ENCODE measurements at places on chromosomes 5 and 9.
A peak's percentile ranks its signal among the peaks of the same experiment; 100 is the strongest.

GRCh38 chr9:132239518-132239917, 77.7 kb downstream of the NTNG2 start:
- no peak for DNase-seq

DNA sequence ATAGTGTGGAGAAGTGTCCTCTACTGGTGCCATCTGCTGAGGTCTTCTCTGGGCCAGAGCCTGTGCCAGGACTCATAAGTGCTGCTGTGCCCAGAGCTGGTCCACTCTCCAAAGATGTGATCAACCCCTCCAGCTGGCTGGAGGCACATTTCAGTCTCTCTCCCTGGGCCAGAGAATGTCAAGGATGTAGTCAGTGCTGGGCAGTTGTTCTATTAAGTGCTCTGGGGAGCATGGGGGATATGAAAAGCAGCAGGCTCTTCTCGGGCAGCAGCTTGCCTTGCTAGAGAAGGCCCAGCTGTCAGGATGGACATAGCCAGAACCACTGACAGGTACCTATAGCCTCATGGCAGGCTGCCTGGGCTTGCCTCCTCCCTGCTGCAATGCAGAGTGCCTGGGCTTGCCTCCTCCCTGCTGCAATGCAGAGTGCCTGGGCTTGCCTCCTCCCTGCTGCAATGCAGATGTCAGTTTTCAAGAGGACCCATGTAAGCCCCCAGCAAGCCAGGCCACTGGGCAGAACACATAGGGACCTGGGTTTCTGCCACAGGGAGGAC, 157.2 kb upstream of the PANK3 start:
- DNase-seq, result no peak

DNA sequence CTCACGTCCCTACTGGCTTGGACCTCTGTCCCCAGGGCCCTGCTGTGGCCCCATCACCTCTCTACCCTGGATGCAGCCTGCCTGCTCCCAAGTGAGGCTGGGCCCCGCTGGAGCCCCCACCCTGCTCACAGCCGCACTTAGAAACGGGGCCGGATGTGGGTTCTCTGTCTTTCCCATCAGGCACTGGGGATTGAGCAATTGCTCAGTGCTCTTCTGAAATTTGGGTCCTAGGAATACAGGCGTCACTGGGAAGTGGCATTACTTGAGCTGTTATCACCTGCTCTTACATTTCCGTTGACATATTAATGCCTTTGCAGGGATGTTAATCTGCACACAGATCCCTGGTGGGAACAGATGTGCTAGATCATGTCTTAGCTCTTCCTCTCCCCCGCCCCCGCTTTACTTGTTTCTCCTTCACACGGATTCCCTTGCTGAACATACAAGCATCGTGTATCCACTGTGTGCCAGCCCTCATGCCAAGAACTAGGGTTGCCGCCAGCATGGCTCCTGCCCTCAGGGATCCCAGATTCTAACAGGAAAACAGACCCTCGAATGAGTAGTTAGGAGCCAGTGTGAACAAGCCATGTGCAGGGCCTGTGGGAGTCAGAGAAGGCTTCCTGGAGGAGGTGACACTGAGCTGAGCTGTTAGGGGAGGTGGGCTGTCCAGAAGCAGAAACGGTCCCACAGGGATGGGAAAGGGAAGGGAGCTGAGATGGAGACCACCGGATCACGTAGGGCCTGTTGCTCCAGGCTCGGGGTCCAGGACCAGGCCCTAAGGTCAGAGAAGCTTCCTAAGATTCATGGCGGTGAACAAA, 65.1 kb downstream of the NEK6 start:
- no peak for DNase-seq

- DNase-seq, result no peak
These were observed 9.7 kb upstream of the ANKDD1B start for GRCh38 chr5:75601567-75601966.

GRCh38 chr5:12284604-12285003, 380.4 kb upstream of the CTNND2 start:
- no peak for DNase-seq

GRCh38 chr5:180084638-180085561, 13.3 kb upstream of the RNF130 start:
- no peak for DNase-seq

DNA sequence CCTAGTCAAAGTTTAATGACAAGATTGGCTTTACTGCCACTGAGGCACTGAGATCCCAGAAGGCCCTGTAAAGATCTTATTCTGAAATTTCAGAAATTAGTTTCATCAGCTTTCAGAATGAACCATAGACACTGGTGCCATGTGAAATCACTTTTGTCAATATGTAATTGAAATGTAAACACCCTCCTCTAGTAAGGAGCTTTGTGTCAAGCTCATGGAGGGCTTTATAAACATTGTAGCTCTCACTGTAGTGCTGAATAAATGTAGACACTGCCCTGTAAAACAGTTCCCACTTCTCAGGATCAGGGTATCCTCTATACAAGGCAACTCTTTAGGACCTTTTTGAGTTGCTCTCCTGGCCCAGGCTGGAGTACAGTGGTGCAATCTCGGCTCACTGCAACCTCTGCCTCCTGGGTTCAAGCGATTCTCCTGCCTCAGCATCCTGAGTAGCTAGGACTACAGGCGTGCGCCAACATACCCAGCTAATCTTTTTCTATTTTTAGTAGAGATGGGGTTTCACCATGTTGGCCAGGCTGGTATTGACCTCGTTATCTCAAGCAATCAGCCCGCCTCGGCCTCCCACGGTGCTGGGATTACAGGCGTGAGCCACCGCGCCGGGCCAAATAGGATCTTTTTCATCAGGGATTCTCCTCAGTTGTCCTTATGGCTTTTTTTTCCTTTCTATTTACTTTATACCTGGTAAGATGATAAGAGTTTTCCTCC, 1823.9 kb upstream of the CDH9 start:
- DNase-seq, result no peak

GRCh38 chr5:13994621-13995253, 50.2 kb upstream of the DNAH5 start:
- no peak for DNase-seq

DNA sequence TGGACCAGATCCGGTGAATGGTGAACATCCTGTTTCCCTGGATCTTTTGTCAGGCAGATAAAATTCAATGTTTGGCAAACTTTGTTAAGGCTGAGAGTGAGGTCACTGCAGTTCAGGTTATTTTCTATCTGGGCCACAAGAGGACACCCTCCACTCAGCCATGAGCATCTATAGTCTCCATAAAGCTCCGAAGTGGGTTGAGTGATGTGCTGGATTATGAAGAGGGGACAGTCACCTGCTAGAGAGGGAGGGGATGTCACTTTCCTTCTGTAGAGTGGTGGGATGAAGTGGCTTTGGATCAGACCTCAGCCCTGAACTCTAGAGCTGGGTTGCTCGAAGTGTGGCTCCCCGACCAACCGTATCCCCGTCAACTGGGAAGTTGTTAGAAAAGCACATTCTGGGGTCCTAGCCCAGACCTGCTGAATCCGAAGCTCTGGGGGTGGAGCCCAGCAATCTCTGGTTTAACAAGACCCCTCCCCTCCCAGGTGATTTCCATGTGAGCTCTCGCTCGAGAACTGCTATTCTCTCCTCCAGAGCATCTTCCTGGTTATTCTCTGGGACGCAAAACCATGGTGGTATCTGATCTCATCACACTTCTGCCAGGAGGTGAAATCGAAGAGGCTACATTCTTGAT, 31.8 kb upstream of the FGF1 start:
- peak; percentile 23 for DNase-seq

GRCh38 chr9:98865284-98865875, 57.9 kb downstream of the GALNT12 start:
- DNase-seq, result no peak

- DNase-seq, result no peak
These were observed 6.6 kb upstream of the XPA start for GRCh38 chr9:97703437-97704344.

DNA sequence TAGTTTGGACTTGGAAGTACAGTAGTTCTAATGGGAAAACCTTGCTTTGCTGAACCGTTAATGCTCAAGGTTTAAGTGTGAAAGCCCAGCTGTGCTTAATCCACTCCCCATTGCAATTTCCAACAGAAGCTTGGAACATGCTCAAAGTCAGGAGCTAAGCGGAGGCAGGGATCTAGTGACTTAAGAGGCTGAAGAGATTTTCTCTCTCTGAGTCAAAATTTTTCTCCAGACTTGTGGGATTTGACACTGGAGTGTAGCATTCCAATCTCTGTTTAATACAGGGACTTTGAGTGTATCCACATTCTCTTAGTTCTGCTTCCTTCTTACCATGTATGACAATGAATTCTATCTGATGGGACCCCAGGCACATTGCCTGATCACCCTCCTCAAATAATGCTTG, 471.8 kb downstream of the KIF4B start:
- no peak for DNase-seq

- DNase-seq, result no peak
These were observed 566.6 kb downstream of the ZNF608 start for GRCh38 chr5:124179819-124180218.

DNA sequence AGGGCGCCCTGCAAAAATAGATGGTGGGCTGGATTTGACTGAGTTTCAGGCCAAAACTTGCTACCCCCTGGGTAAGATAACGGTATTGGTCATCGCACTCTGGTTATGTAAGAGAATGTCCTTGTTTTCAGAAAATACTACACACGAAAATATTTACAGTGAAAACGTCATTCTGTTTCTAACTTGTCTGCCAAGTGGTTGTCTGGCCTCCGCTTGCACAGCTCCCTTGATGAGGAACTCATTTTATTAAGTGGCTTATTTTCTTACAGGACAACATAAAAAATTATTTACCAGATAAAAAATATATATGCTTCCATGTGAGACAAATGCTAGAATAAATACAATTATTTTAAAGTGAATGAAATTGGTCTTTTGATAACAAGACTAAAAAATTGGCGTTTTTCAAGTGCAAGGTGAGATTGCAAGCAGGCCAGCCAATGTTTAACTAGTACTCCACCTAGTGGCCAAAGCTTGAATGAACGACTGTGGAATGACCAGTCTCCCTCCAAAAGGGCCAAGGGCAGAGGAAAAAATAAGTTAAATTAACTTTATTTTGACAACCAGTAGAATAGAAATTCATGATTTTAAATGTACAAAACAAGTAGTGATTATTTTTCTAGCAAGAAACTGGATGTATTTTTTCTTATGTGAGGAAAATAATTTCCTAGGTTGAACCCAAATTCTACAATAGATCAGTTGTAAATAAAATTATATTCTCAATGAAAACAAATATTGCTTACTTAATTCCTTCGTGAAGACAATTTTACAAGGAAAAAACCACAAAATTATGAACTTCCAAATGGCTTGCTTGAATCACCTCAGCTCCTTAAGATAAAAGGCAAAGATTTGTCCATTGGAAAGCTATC, 93.2 kb downstream of the ZFAND5 start:
- peak; percentile 39 for DNase-seq

- no peak for DNase-seq
These were observed 105.6 kb downstream of the SUSD1 start for GRCh38 chr9:112069318-112070169.

GRCh38 chr5:92309336-92309991, 926.3 kb upstream of the ARRDC3 start:
- DNase-seq, result no peak

- no peak for DNase-seq
These were observed 75.8 kb upstream of the WWC1 start for GRCh38 chr5:168215646-168216045.

DNA sequence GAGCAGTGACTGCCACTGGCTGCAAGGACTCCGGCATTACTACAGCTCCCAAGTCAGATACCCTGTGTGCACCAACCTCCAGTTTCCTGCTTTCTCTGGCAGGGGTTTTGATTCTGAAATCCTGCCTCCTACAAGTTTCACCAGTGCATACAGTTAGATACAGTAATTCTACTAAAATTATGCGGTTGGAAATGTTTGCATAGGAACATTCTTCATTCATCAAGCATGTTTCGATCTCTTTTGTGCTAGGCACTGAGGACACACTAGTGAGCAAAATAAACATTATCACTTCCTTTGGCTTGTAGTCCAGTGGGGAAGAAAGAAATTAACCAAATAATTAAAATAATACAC, 152.2 kb downstream of the TMEM167A start:
- DNase-seq, result no peak

DNA sequence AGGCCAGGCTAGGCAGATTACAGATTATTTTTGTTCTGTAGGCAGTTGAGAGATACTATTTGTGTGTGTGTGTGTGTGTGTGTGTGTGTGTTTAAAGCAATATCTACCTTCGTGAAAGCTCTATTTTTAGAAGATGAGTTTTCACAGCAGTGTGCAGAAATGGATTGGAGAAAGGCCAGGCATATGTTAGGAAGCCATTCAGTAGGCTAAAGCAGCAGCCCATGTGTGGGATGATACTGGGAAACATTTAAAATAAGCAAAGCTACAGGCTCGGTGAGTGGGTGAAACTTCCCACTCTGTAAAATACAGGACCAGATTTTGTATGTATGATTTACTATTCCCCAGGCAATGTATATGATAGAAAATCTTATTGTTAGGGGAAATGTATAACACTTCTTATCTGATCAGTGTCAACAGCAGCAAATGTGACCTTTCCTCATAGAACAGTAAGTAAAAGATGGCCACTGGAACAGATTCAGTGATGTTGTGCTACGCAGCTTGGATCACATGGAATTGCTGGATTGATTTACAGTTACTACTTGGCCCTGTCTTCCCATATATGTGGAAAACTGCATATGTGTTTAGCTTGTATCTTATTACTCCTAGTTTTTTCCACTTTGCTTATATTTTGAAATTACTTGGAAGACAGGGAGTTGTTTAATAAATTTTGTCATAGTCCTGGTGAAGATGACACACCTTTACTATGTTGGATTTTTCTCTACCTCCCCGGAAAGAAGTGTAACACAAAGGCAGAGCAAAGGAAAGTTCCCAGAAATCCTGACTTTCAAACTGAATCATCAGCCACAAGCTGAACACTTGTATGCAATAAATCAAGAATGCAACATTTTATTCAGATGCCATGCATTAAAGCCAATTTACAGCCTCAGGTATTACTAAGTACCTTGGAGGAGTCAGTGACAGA, 1077.7 kb upstream of the SEMA6A start:
- DNase-seq, result no peak

DNA sequence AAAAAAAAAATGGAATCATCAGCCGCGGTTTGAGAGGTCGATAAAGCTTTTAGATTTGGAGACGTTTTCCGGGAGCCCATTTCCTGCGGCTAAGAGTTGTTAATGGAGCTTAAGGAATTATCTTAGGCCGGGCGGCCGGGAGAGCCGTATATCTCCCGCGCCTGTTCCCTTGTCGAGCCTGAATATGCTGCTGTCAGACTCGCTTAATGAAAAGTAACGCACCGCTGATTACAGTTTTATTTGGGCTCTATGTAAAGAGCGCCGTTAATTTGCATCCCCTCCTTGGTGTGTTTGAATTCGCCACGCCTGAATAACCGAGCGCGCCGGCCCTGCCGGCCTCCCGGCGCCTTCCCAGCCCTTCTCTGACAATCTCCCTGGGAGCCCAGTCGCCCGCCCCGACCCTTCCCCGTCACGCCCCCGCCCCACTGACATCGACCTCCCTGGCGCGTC, 7.9 kb downstream of the IRX4 start:
- DNase-seq, result peak; percentile 39

- no peak for DNase-seq
These were observed 69.6 kb downstream of the NMUR2 start for GRCh38 chr5:152335461-152335860.

- DNase-seq, result no peak
These were observed 482.7 kb upstream of the C9orf72 start for GRCh38 chr9:28056006-28056405.

Data from NCI-H1105 (cell line).